ENCODE measurements at places on chromosomes 3 and 15.

GRCh38 chr3:57696801-57697321, 4.0 kb upstream of the DENND6A start:
- DNase-seq, result no peak

DNA sequence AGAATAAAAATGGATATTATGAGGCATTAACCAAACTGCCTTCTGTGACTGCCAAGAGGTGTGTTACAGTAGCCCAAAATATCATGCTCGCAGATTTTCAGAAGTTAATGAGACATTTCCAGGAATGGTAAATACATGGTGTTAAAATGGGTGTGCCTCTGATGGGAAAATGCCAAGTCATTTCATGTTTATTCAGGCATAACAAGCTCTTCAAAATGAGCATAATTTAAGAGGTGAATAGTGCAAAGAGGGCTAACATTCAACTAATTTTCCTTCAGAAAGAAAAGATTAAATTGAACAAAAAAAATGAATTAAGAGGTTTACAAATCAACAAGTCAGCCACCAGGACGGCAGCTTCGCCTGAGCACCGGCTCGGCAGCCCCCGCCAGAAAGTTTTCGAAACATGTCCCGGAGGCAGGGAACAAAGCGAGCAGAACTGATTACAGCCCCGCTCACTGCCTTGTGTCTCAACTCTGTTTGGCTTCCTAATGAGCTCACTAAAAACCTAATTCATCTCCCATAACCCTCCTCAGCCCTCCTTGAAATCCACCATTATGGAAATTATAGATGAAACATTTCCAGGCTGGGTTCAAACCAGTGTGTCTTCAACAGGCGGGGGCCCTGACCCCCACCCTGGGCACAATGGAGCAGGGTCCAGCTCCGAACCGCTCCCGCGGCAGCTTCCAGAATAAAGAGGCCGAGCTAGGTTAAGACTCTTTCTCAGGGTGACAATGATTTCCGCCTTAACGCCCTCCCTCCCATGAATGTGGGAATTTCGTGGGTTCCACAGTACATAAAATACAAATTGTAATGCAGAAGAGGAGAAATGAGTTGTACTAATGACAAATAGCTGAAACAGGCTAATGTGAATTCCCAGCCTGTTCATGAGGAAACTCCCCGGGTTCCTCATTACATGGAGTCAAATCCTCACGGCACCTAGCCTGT, 43.9 kb downstream of the MEIS2 start:
- no peak for DNase-seq

DNA sequence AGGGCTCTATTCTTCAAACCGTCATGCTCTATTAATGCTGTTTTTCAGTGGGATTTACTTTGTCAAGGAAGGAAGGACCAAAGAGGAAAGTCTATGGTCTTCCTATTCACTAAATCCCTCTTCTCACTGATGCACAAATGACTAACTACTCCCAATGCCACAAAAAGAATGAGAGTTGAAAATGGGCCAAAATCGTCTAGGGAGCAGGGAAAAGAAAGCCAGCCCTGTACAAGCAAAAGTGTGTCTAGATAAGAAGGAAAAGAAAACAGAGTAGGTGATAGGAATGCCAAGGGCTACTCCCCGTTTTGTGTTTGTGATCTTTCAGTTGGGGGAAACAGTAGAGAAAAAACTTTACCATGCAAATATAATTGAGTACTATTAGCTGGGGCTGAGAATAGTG, 97.2 kb upstream of the TMCO5A start:
- DNase-seq, result no peak

DNA sequence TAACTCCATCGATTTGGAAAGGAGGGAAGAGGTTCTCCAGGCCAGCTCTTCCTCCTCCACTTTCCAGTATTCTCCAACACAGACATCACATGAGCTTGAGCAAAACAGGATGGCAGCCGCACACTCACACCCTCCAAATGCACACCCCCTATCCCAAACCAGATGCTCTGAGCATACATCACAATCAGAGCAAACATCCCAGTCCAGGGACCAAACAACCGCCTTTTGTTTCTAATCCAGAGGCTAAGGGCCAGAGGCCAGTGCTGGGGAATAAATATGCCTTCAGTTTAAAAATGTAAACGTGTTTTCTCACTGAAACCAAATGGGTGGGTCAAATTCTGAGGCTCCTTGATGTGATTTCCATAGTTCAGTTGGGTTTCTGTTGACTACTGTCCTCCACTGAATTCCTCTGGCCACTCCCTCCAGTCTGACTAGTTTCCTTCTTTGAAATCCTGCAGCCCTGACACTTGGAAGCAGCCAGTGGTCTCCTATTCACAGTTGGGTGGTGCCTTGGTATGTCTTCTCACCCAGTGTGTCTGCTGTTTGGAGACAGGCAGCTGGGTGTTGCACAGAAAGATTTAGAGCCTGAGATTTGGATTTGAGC, 19.2 kb upstream of the MFGE8 start:
- no peak for DNase-seq

DNA sequence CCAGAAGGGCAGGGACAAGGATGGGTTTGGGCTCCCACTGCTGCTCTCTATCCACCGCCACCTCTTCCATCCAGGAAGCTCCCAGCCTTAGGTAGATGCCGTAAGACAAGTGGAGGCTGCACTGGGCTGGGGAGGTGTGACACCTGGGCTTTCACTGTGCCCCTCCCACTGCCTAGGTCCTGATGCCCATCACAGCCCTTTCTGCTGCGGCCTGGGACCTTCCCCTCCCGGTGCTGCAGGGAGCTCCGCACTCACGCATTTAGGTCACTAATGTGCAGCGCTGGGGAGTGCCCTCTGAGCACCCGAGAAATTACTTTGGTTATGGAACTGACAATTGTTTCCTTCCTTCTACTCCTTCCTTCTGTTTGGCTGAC, 850 bp downstream of the LTF start:
- no peak for DNase-seq

DNA sequence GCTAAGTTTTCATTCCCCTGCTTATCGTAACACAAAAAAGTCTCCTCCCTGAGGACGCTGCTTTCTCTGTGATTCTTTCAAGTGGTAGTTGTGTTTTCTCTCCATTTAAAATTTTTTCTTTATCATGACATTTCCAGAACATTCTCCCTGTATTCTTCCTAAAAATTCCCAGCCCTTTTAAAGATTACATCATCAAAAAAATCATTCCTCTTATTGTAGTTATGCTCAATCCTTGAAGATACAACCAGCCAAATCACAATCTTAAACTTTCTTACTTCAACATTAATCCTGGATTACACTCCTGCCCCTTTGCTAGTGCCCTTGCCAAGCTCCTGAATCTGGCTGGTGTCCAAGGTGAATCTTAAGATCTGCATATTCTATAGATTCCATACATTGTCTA, 163.7 kb upstream of the CBLB start:
- no peak for DNase-seq

GRCh38 chr3:14691719-14692118, 16.8 kb downstream of the C3orf20 start:
- DNase-seq, result no peak

GRCh38 chr3:162376761-162377160, 880.2 kb downstream of the OTOL1 start:
- no peak for DNase-seq

GRCh38 chr3:145124900-145125678, 1035.9 kb downstream of the PLOD2 start:
- DNase-seq, result no peak

DNA sequence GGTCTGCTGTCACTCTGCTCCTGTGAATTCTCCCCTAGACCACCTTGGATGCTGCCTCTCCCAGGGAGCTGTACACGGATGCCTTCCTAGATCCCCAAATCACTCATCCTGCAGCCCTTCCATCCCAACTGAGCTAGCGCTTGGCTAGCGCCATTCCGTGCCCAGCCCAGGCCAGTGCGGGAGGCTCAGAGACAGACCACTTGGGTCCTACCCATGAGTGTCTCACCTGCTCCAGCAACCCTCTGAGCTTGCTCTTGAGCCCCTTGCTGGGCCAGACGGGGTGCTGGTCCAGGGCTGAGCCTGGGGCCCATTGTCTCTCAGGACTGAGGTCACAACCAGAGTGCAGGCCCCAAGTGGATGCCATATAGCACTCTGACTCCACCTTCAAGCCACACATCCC, 17.7 kb downstream of the SH2D7 start:
- DNase-seq, result no peak

DNA sequence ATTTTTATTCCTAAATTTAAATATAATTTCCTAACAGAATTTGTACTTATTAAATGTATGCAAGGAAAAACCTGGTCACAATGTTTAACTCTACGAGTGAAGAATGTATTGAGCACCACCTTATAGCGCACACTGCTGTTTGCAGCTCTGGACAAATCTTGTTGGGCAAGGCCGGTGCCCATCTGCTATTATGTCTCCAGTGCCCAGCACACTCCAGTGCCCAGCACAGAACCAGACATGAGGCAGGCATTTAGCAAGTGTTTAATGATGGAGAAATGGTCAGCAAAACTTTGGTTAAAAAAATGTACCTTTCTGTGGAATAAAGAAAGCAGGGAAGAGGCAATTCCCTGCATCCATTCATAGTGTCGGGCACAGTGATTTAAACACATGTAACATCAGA, 254.7 kb upstream of the TRIM42 start:
- DNase-seq, result no peak

DNA sequence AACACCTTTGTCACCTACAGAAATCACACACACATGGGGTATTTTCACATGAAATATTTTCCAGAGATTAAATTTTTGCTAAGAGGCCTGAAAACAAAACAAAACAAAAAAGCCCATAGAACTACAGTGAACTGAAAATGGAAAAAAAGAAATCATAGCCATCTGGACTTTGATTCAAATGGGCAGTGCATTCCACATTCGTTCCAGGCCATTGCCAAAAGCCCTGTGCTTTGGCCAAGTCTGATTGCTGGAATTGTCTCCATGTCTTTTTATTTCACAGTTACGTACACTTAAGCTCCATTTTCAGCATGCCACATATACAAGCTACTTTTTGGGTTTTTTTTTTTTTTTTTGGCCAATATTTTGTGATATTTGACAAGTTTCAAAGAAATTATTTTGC, 47.1 kb downstream of the TFG start:
- DNase-seq, result no peak

GRCh38 chr3:104825116-104825515, 541.6 kb upstream of the ALCAM start:
- no peak for DNase-seq

GRCh38 chr3:16243706-16244490, 20.8 kb downstream of the DPH3 start:
- no peak for DNase-seq

GRCh38 chr15:99433026-99433756, 132.6 kb upstream of the MEF2A start:
- DNase-seq, result no peak

DNA sequence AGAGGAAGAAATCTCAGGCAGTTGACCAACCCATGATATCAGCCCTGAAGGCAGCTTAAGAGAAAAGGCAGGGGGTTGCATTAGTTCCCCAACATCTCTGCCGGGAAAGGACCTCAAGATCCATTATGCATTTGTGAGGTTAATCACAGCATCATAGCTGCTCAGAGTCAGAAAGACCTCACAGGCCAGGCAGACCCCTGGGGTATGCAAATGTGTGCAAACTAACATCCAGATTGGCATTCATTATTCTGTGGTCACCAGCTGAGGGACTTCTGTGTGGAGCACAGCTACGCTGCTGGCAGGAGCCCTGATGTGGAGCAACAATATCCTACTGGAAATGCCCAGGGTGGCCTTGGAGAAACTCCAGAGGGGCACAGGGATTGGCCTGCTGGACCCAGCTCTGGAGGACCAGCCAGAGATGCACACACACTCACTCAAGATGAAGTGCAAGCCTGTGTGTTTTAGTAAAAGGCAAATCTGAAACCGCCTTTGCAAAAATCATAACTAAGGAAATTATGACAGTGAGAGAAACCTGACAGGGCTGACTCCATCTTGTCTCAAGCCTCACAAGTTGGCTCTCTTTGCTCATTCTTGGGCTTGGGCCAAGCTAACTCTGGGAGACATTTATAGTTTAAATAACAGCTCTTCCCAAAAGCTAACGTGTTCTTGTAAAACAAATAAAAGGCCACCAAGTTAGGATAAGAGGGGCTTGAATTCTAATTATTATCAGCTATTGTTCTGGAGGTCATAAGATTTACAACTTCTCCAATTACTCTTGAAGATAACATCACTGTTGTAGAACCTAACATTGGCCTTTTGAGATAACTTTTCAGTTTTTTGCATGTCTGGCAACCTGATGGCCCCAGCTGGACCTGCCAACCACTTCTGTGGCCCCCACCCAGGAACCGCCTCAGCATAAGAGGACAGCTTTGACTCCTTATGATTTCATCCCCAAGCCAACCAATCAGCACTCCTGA, 257.1 kb downstream of the UACA start:
- no peak for DNase-seq

- no peak for DNase-seq
These were observed 26.7 kb downstream of the PIAS1 start for GRCh38 chr15:68080783-68081182.

DNA sequence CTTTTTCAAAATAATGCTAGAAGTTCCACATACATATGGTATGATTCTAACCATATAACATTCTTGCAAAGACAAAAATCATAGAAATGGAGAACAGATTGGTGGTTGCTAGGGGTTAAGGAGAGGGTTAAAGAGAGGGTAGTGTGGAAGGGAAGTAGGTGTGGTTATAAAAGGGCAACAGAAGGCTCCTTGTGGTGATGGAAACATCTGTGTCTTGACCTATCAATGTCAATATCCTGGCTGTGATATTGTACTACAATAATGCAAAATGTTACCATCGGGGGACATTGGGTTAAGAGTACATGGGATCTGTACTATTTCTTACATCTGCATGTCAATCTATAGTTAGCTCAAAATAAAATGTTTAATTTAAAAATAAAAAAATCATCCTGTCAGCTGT, 67.8 kb upstream of the FSIP1 start:
- no peak for DNase-seq

GRCh38 chr15:66253418-66254088, at the start of gene MEGF11:
MEGF11 (minus strand) TSS chr15:66253750; CDS start chr15:66128403, 125,347 bp downstream.
- DNase-seq, result no peak

- DNase-seq, result no peak
These were observed 37.5 kb downstream of the SNAPC5 start for GRCh38 chr15:66459818-66460615.

GRCh38 chr3:139226731-139227130, 117.1 kb upstream of the MRPS22 start:
- DNase-seq, result no peak

GRCh38 chr15:40295877-40296560, 11.7 kb downstream of the PLCB2 start:
- DNase-seq, result no peak

DNA sequence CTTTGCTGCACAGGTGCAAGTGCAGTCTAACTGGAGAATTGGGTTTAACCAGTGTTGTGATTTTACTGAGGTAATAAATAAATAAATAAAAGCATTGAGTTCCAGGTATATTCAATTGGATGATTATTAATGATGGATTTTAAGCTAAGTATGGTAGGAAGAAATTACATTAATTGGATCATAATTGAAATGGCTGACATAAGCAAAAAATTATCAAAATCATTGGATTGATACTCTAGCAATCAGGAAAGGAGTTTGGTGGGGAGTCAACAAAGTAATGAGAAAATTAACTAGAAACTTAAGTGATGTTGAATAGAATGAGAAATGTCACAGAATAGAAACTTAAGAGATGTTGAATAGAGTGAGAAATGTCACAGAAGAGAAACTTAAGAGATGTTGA, 981.9 kb downstream of the SI start:
- no peak for DNase-seq

- DNase-seq, result no peak
These were observed 459.1 kb upstream of the NDN start for GRCh38 chr15:24146251-24146650.

- no peak for DNase-seq
These were observed 63.7 kb upstream of the CHL1 start for GRCh38 chr3:132904-133303.
